ENCODE measurements at places on chromosomes 1 and 21.
A peak's percentile ranks its signal among the peaks of the same experiment; 100 is the strongest.

DNA sequence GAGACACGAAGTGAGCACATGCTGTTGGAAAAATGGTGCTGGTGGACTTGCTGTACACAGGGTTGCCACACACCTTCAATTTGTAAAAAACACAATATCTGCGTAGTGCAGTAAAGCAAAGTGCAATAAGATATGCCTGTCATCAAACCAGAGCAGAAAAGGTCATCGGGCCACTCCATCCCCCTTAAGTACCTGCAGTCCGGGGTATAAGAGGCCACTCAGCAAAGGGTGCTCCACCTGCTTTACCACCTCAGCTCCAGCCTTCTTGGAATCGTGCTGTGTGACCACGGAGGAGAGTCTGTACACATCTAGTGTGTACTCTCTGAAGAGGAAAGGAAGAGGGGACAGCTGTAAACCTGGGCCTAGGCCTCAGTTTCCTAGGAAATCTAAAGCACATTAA, 10.9 kb downstream of the YARS1 start:
- no peak for DNase-seq

GRCh38 chr1:113282893-113283285, 107.4 kb upstream of the MAGI3 start:
- no peak for DNase-seq

DNA sequence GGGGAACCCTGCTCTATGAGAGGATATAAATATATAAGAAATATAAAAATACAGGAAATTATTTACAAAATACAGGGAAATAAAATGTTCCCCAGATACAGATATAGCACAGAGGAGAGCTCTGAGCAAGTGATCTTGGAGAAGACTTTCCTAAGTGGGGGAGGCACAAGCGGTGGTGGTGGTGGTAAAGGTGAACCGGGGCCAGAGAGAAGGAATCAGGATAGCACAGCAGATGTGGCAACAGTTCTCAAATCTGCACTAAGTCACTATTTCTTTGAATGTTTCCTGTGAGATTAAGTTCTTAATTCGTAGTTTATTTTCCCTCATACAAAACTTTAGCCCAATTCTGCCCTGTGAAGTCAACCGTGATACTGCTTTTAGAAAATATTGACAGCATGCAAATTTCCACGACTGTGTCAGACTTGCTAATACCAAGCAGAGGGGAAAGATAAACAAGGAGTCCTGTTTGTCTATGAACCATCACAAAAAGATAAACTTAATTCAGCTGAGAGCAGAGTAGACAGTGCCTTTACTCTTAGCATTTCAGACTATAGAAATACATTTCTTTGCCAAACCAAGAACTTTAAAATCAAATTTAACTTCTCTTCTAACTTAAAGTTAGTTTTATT, 237.5 kb upstream of the POGK start:
- DNase-seq = no peak

DNA sequence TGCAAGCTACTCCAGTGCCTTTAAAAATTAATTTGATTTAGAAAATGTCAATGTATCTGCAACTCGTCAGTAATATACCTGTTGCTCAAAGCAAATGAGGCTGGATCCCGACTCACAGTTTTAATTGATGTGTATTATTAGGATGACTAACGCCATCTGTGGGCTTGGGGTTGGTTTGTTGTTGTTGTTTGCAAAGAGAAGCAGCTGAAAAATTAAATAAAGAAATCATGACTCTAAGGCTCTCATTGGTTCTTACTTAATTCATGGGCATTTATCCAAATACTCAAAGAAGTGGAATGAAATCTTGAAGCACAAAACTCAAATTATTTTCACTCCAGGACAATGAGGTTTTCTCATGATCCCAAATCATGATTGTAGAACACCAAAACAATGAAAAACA, 46.4 kb downstream of the SEC16B start:
- DNase-seq = no peak

GRCh38 chr1:243708210-243708609, 141.8 kb downstream of the AKT3 start:
- DNase-seq = peak; percentile 9

DNA sequence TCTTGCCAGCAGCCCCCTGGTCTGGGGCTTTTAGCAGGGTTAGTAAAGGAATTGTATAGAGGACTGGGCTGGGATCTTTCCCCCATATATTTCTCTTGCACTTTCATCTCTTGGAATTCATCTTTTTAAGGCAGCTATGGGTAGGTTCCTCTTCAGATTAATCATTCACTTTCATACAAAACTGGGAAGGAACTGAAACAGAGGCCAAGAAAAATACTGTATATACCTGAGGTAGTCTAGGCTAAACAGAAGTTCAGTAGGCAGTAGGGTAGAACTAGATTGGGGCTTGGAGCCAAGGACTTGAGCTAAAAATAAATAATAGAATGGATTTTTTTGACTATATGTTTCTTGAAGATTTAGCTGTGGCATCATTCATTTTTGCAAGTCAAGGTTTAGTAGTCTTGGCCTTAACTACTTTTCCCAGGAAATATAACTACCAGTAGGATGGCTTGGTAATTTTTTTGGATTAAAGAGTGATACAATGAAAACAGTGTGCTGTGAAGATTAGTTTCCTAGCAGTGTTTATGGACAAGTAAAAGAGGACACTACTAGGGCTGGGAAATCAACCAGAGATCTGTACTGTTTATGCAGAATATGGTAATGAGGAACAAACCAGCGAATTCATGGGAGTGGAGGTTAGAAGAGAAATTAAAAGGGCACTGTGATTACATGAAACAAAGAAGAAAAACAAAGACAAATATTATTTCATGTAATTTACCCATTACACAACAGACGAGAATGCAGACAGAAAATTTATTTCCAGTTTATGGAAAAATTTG, 50.9 kb upstream of the PTGS2 start:
- DNase-seq = no peak

DNA sequence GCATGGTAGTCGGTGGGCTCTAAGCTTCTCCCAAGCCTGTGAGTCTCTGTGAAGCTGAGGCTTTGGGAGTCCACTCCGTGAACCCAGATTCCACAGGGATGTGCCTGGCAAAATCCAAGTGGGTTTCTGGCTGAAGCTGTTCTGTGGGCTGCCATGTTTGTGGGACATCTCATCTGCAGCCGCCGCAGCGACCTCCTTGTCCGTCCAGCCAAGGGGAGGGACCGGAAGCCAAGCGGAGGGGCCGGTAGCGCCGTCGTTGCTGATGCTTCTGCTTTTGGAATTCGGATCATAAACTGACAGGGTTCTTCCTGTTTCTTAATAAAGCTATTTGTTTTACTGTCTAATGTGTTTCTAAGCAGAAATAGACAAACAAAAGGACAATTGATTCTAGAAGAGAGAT, 13.3 kb downstream of the KIF26B start:
- DNase-seq = no peak

GRCh38 chr1:20184481-20184900, 1.4 kb upstream of the UBXN10 start:
- DNase-seq = no peak

- DNase-seq = no peak
These were observed 17.2 kb downstream of the KCNJ15 start for GRCh38 chr21:38273745-38274542.

- DNase-seq = no peak
These were observed 1.7 kb downstream of the BTG2 start for GRCh38 chr1:203306965-203307541.

GRCh38 chr1:173479649-173480048, 2.5 kb downstream of the PRDX6 start:
- DNase-seq = peak; percentile 34

- no peak for DNase-seq
These were observed 543.0 kb upstream of the RGS18 start for GRCh38 chr1:191615101-191615821.

DNA sequence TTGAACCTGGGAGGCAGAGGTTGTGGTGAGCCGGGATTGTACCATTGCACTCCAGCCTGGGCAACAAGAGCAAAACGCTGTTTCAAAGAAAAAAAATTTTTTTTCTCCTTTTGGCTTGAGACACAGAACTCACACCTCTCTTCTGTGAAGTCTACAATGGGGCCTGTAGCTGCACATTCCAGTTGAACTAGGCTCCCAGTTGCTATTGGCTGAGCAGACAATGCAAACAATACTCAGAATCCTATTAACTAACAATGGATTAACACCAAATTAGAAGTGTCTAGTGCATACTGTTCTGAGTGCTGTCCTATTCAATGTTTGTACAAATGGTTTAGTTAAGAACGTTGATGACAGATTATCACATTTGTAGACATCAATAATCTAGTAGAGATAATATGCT, 17.6 kb upstream of the MCL1 start:
- no peak for DNase-seq

DNA sequence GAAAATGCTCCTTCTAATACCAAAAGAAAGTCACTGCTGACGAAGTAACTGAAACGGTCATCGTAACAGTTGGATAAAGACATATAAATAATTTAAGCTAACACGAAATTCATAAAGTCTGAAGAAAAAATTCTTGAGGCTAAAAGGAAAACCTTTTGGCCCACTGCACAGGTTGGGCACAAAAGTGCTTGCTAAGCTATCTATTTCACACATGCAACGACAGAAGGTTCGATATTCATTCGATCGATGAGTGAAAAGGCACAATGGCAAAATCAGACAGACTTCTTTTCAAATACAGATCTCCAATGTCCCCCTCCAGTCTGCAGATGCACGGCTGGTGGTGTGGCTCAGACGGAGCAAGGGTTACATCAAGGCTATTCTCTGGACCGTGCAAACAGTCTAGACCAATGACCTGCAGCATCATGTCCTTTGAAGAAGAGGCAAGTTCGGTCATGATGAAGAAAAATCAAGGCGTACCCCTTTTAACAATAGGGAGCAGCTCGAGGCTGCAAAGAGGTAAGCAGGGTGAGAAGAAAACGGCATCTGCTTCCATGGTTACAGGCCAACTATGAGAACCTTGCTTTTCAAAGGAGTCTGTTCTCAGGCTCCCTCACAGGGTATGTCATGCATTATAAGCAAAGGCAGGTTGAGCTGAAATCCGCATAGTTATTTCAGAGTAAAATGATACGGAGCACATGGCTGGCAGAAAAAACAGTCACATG, 579.6 kb downstream of the USP25 start:
- DNase-seq = no peak

DNA sequence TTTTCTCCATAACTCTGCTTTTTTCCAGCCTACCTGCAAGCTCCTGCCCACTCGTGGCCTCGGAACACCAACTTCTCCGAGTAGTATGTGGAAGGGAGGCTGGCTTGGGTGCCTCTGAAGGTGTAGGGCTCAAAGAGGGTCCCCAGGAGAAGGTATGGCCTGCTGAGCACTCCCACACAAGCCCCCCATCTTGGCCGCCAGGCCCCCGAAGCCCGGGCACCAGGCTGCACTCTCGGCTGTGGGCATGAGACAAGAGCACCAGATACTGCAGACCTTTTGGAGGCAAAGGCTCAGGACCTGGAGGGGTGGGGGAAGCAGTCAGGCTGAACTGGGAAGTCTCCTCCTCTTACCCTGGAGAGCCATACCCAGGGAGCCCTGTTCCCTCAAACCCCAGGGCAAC, 1.7 kb downstream of the ZNF692 start:
- no peak for DNase-seq

- DNase-seq = no peak
These were observed 257.7 kb upstream of the SGIP1 start for GRCh38 chr1:66276218-66276617.

GRCh38 chr1:21499283-21499950, 9.8 kb upstream of the ALPL start:
- DNase-seq = no peak

DNA sequence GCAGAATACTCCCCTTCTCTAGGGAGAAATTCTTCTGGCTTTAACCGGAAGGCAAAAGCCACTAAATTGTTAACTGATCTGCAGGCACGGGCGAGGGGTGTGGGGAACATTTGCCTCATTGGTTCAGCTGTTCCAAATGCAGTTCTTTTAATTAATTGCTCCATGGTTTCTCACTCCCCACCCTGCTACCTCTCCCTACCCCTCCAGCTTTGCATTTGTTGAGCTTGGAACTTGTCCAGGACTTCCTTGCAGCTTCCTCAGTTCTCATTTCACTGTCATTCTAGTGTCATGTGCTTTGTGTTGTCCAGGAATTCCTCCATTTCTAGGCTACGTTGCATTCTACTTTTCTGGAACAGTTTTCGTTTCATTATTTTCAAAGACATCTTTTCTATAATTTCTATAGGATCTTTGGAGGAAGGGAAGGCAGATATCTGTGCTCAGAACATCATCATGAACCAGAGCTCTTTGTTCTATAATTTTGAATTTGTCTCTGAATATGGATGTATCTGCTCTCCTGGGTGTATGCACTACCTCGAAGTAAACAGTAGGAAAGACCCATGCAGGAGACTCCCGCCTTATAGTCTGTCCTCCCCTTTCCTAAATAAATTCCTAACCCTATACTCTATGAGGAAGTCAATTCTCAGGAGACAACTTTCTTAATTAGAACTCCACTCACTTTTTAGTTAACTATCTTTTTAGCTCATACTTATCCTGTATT, 132.4 kb upstream of the LMO4 start:
- DNase-seq = no peak

GRCh38 chr1:12067900-12068821, 5.1 kb downstream of the TNFRSF8 start:
- DNase-seq = no peak

- DNase-seq = no peak
These were observed 16.6 kb upstream of the DR1 start for GRCh38 chr1:93328809-93329760.

DNA sequence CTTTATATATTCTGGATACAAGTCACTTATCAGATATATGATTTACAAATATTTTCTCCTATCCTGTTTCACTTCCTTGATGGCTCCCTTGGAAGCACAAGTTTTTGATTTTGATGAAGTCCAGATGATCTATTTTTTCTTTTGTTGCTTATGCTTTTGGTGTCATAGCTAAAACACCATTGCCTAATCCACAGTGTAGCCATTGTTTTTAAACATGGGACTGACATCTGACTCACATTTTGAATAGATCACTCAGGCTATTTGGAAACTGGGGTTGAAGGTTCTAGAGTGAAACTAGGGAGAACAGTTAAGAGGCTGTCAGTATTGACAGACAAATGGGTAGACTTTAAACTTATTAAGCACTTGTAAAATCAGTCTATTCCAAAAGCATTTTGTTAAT, 16.6 kb downstream of the AK4 start:
- DNase-seq = no peak

GRCh38 chr1:37306461-37306860, 167.9 kb upstream of the ZC3H12A start:
- no peak for DNase-seq

DNA sequence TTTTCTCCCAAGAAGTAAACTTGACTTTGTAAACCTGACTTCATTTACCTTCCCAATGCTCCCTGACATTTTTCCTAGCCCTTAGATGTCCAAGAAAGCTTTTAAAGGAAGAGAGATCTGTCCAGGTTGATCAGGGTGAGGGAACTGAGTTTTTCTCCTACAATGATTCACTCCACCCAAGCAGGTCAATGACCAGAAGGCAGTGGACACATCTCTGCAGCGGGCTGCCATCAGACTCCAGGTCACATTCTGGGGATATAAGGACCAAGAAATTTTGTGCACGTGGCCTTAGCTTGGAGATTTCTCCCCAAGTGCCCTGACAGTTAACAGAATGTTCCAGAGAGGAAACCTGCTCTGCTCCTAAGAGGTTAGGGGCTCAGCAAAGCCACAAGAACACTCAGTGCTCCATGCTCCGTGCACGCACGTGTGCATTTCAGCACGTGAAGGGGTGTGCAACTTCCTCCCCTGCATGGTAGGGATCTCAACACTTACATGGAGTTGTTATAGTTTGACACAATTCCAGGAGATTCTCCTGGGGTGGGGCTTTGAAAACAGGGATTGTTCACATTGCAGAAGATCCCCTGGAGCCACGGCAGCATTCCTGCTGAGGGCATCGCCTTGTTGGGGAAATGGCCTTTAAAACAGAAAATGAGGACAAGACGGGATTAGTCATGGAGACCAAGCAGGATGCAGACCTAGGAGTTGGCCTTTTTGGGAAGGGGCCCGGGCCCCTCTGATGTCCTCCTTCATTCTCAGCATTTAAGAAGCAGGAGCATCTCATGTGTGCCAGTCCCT, 9.8 kb downstream of the ABCA4 start:
- no peak for DNase-seq
